ENCODE measurements at places on chromosomes 1 and 21.

- no peak for DNase-seq
These were observed 110.5 kb upstream of the COL11A1 start for GRCh38 chr1:103218821-103219220.

GRCh38 chr1:164617377-164618201 is 58.6 kb downstream of the PBX1 start:
- DNase-seq: no peak

GRCh38 chr1:19750101-19750881 is 49.4 kb downstream of the TMCO4 start:
- no peak for DNase-seq

- DNase-seq: no peak
These were observed 2.6 kb downstream of the TMEM51 start for GRCh38 chr1:15155888-15156741.

DNA sequence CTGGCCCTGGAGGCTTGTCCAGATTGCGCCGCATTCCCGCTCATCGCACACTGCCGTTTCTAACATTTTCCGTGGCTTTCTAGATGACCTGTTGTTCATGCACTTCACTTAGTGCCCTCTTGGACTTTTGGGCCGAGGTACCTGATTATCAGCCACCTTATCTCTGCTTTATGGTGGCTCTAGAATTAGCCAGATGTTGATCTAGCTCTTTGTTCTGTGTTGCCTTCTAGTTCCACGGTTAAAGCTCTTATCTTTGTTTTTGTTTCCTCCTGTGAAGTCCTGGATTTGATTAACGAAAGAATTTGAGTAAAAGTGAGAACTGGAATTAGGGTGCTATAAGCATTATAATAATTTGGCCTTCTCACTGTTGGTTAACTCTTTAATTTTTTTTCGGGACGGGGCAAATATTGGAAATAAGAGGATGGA is 945 bp downstream of the RNPEP start:
- no peak for DNase-seq

DNA sequence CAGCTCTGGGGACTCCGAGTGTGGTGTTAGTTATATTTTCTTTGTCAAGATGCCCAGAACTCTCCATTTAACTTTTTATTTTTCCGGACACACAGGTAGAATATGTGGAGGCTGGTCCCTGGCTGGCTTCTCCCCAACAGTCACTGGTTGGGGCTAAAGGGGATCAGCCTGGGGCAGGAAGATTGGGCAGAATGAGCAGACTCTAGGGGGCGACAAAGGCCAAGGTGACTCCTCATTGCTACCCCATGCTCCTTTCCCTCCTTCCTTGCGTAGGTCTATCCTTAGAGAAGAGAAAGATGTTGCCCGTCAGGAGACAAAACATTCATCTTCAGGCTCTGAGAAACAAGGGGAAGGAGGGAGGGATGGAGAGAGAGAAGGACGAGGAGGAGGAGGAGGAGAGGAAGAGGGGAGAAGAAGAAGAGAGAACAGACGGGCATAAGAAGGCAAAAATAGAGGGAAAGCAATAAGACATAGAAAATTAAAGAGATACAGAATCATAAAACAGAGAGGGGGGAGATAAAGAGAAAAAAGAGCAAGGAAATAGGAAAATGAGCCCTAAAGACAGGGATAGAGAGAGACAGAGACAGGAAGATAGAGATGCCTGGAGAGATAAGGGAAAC is 89.9 kb downstream of the FOXD2 start:
- no peak for DNase-seq

Data from activated CD4-positive, alpha-beta memory T cell treated with anti-CD3 and anti-CD28 coated beads, Interleukin-2, amount 10 ng/mL, durations not matched to agents 7 days and 5 days (primary cell).